ENCODE measurements at places on chromosomes 6 and 20.
A peak's percentile ranks its signal among the peaks of the same experiment; 100 is the strongest.

- no peak for DNase-seq
These were observed 2.7 kb downstream of the ADAM33 start for GRCh38 chr20:3678856-3679720.

DNA sequence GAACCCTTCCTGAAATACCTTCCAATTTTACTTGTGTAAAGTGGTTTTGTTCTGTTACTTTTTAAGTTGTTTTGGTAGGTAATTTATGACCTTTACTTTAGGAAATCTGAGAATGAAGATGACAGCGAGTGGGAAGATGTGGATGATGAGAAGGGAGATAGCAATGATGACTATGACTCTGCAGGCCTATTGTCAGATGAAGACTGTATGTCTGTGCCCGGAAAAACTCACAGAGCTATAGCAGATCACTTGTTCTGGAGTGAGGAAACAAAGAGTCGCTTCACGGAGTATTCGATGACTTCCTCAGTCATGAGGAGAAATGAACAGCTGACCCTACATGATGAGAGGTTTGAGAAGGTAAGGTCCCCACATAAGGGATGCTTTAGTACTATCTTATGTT lies 6.6 kb upstream of the ZC2HC1B start:
- DNase-seq = no peak

DNA sequence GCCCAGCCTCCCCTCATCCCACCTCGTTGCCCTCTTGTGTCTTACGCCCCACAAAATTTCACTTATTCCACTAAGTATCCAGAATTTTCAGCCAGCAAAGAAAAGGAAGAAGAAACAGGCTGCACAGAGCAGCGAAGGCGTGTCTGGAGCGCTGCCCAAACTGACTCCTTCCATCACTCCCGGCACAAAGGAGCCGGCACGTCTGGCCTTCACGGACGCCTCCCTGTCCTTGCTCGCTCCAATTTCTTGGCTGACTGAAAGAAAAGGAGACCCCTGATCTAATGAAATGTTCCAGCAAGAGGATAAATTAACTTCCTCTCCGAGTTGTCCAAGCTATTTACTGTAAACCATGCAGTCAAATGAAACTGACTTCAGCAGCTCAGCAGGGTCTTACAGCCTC lies 152.3 kb upstream of the CDH4 start:
- DNase-seq = no peak

- peak; percentile 14 for DNase-seq
These were observed 49.7 kb downstream of the BCAS4 start for GRCh38 chr20:50844430-50845100.

- no peak for DNase-seq
These were observed 25.7 kb upstream of the HINT3 start for GRCh38 chr6:125930765-125931418.

- no peak for DNase-seq
These were observed 29.8 kb downstream of the DIDO1 start for GRCh38 chr20:62896526-62896925.

DNA sequence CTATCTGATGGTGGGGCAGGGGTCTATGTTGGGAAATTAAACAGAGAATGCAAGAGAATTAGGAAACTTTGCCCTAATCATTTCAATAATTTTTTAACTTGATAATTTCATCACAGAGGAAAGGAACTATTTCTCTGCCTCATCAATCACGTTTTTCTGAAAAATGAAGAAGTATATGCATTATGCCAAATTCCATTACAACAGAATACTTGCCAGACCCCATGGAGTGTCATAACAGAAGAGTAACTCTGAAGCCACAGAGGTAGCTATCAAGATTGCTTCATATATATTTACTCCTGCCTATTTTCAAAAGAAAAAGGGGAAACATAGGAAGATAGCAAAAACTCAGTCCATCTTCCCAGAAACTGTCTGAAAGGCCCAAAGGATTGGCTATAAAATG lies 5.7 kb upstream of the USP49 start:
- DNase-seq = no peak

GRCh38 chr6:3307436-3307835 lies 48.7 kb downstream of the PSMG4 start:
- no peak for DNase-seq

DNA sequence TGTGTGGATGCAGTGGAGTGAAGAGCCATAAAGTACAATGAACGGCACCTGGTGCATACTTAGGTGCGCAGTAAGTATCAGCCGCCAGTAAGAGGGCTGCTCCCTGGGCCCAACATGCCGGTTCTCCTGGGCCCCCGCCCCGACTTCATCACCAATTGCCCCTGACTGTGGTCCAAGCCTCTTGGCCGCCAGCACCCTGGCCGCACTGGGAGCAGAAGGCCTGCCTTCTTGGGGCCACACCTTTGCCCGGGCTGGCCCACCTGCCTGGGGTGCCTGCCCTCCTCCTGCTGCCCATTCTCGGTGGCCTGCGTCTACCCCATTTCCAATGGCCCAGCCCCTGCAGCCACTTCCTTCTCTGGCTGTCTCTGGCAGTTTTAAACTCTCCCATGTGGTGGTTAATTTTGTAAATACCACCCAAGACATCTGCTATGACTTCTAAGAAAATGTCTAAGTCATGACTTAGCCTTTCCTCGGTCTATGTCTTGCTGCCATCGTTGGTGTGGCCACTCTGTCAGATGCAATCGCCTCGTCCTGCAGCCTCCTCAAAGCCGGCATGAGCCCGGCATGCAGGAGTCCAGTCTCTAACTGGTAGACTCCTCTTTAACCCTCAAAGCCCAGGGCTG lies 36.8 kb downstream of the PMEPA1 start:
- DNase-seq = no peak
